ENCODE measurements at places on chromosomes 2 and 18.

DNA sequence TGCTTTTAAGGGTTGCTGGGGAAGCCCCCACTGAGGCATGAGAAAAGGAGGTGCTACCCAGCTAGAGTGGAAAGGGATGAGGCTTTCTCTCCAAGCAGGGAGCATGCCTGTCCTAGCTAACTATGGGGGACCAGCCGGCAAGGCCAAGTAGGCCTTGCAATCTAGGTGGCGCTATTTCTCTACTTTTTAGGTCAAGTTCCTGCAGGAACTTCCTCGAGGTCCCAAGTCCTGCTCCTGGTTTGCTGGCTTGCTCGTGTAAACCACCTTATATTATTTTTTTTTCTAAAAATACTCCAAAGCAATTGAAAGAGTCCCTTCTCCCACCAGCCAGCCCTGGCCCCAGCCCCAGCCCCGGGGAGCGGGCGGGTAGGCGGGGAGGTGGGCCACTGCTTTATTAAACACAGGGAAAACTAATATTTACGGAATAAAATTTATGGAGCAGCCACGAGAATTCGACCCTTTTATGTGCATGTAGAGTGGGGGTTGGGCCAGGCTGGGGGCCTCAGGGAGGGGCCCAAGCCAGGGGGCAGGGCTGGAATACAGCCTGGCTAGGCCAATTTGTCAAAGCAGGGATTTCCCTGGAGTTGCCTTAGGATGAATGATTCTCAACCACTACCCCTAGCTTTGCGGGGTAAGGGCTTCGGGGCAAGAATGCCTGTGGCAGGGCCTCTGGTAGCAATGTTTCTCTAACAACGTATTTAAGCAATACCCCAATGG, 12.8 kb upstream of the IHH start:
- peak; percentile 65 for DNase-seq

GRCh38 chr18:23864624-23865023, 149.9 kb upstream of the TTC39C start:
- no peak for DNase-seq

DNA sequence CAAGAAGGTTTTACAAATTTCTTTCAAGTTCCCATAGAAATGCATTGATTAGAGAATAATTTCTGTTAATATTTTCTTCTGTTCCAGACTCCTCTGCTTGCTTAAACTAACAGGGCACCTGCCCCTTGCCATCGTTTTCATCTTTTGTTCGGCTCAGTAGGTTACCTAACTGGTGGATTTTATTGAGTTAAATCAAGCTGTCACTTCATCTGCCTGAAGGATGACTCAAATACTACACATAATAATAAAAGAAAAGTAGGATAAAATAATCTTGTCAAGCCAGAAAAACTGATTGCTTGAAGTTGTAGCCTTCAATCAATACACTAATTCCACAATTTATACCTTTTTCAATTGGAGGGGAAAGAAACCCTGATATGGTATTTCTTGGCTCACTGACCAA, 234.0 kb downstream of the NR4A2 start:
- DNase-seq: no peak

DNA sequence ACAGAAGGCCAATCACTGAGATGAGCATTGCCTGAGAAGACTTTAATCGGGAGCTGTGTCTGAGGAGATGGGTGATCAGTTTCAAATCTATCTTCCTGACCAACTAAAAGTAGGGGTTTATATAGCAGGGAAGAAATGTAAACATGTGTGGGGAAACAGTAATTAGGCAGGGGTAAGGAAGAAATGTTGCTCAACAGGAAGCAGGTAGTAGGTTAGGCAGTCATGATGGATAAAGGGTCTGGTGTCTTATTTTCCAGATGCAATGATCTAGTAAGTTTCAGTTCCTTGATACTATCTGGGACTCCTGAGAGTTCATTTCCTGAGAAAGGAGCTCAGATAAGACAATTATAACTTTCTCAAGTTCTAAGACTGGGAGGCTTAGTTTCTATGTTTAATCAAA, 33.8 kb upstream of the DNAJC10 start:
- DNase-seq: no peak

GRCh38 chr2:14952400-14952963, 320.0 kb downstream of the LRATD1 start:
- DNase-seq: no peak

DNA sequence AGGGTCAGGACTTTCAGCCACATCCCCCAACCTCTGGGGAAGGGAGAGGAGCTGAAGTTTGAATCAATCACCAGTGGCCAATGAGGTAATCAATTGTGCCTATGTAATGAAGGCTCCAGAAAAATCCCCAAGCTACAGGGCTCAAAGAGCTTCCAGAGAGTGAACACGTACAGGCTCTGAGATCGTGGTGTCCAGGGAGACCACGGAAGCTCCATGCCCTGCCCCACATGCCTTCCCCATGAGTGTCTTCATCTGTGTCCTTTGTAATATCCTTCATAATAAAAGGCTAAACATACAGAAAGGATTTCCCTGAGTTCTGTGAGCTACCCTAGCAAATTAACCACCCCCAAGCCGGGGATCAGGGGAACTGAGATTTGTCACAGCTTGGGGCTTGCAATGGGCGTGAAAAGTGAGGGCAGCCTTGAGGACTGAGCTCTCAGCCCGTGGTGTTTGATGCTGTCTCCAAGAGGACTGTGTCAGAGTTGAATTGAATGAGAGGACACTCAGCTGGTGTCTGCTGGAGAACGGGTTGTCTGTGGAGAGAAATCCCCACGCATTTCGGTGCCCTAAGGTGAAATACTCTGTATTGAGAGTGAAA, 25.5 kb upstream of the TUBB6 start:
- DNase-seq: no peak

GRCh38 chr2:209532321-209532720, 108.5 kb downstream of the MAP2 start:
- DNase-seq: no peak

DNA sequence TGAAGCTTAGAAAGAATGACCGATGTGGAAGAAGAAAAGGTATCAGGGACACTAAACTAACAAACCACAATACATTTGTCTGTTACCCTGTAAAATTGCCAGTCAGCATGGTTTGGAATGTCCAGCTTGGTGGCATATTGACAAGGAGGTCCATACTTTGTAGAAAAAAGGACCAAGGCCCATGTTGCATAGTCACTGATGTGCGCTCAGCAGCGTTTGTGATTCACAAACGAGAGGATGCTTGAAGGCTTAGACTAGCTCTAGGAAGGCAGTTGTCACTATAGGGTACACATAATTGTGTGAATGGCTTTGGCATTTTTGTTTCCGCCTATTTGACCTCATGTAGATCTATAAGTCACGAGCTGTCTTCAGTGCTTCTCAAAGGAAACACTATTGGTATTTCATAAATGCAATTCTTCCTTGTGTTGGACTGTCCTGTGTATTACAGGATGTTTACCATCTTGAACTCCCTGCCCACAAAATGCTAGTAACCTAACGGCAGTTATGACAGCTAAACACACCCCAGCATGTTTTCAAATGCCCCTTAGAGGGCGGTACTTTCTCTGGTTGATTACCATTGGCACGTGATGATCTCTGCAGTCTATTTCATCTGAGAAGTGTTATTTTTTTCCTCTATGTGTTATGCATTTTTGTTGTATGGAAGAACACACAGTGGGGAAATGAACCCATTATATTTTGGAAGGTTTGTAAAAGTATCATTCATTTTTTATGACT, 304.2 kb downstream of the CYRIA start:
- no peak for DNase-seq

GRCh38 chr18:58606236-58606635, 22.7 kb downstream of the ALPK2 start:
- no peak for DNase-seq

- DNase-seq: no peak
Measured at GRCh38 chr2:159201360-159202063, 85.0 kb downstream of the WDSUB1 start.

DNA sequence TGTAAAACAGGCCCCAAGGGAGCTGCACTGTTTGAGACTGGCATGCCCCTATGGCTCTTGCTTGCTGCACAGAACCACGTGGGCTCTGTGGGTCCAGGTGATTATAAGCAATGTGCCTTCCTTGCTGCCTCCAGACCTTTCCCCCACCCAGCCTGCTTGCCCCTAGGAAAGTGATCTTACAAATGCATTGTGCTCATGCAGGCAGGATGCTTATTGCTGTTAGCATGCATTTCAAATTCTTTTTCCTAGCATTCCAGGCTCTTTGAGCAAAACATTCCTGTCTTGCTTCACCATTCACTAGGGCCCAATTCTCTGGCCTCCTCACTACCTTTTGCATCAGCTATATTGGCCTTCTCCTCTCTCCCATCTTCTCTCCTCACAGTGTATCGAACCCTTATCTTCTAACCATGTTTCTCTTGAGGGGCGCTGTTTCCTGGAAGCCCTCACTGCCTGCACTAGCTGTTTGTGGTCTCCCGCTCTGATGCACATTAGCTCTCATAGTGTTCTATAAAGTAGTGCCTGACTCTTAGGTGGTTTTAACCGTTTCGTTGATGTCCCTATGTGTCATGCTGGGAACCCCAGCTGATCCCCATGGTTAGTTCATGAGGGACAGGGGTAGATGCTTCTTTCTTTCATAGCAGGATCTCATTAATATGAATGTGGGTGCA, 152.9 kb upstream of the EPAS1 start:
- DNase-seq: no peak

DNA sequence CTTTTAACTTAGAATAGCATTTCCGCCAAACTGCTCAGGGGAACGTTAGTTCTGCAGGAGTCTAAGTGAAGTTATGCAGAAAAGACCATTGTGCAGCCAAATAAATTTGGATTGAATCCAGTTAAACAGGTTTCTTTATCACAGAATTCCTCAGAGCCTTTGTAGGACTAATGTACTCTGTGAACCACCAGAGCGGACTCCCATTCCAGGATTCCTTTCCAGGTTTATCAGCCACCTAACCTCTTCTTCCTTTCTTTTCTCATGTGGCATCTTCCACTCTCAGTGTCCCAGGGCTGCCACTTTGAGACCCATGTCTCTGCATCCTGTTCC, 350.4 kb downstream of the TSN start:
- DNase-seq: no peak

- DNase-seq: no peak
Measured at GRCh38 chr2:159168707-159169106, 117.8 kb downstream of the WDSUB1 start.

DNA sequence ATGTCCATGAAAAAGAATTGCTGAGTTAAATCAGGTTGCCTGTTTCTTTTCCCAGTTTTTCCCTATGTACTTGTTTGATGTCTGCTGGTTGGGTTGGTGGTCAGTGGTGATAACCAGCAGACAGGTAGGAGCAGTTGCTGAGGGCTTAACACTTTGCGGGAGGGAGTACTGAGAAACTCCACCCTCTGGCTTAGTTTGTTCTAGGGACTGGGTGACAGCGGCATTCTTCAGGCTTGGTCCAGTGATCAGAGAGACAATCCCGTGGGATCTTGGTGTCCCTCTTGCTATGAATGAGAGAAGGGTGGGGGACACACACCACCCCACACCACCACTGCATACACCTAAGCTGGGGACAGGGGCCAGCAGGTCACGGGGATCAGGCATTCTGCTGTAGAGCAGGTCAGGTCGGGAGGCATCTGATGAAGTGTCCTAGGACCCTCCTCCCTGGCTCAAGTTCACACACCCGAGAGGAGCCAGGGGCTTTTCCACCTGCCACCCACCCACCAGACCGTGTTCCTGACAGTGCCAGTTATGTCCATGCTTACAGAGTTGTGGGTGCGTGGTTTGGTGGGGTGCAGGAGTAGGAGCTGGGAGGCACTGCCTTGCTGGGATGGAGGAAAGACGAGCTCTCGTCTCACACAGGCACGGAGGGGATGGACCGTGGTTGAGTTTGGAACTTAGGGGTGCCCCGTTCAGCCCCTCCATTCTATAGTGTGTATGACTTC, 21.3 kb upstream of the ALLC start:
- no peak for DNase-seq

- no peak for DNase-seq
Measured at GRCh38 chr2:38448692-38449410, 71.8 kb upstream of the ATL2 start.

GRCh38 chr18:70279470-70279869, 9.4 kb upstream of the SOCS6 start:
- no peak for DNase-seq

GRCh38 chr18:51273437-51273836, 76.0 kb upstream of the MEX3C start:
- DNase-seq: no peak

Data from nephron progenitor cell (in vitro differentiated cells).